Motor neuron (in vitro differentiated cells): ENCODE measurements at places on chromosomes 2 and 18. TPM values are rescaled to one million over a fixed set of nuclear protein-coding genes. Genes with fewer than 3 reads are reported as not detected.

HRH4 gene
- 0.42 TPM in 1 of 2 replicates, not detected in the other for total RNA-seq

MDH1B gene
- 3.0 and 3.9 TPM in 2 replicates for total RNA-seq

HJURP gene
- 16.6 and 21.3 TPM in 2 replicates for total RNA-seq

PLB1 gene
- total RNA-seq, result 1.3 and 1.8 TPM in 2 replicates

TMEM163 gene
- 0.58 and 1.6 TPM in 2 replicates for total RNA-seq

ZSWIM2 gene
- 3.1 TPM in 1 of 2 replicates, not detected in the other for total RNA-seq
